ENCODE measurements at places on chromosomes 2 and 18.

GRCh38 chr18:23237524-23238151, 102.4 kb downstream of the CABLES1 start:
- peak; percentile 54 for DNase-seq

DNA sequence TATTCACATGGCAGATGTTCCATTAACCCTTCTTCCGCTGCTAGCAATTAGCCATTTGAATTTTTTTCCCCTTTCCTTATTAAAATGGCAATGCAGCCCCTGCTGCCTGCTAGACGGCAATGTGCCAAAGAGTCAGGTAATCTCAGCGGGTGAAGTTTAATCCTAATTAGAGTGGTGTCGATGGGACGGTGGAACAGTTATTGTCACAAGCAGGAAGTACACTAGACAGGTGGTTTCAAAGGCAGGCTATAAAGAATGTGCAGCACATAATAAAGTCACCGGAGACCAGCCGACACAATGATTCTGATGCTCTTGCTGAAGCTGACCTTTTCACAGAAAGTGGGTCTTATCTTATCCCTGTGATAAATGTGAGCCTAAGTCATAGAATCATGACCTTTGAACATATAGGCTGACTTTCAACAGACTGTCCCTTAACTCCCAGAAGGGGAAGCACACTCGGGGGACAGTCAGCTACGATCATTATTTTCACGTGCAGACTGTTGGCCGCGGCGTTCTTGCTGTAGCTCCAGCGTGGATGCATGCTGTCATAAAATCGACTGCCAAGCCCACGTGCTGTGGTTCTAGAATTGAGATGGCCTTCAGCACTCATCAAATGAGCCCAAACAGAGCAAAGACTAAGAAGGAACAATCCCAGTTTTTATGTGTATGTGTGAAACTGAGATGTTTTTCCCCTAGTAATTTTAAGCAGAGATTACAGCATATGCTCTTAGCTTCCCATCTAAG, 926.2 kb upstream of the SOX11 start:
- DNase-seq: no peak

DNA sequence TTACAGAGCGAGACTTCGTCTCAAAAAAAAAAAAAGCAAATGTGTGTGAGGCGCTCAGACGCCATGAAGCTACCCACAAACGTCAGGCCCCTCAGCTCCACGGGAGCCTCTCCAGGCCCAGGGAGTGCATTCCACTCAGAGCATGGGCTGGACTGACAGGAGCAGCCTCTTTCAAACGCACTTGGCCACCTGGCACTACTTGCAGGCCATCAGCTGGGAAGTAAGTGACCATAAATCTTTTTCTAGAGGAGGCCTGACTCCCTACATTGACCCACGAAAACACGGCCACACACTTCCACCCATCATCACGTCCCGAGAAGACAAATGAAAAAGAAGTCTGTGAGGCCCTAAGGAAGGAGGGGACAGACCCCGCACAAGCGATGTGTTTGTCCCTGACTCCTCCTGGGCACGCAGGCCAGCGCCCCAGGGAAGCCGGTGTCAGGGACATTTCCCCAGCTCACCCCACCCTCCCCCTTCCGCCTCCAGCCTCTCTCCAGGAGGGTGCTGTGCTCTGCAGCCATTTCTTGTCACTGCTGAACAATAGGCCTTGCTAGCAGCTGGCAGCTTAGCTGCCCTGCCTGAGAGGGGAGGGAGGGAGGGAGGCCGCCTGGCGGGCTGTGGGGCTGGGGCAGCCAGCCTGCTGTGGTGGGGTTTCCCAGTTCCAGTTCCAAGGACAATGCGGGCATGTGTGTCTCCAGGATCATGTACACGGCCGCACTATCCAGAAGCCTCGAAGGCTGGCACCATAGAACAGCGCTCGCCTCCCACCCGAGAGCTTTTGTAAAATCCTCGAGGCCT, 26.6 kb downstream of the SERTAD2 start:
- DNase-seq: no peak

DNA sequence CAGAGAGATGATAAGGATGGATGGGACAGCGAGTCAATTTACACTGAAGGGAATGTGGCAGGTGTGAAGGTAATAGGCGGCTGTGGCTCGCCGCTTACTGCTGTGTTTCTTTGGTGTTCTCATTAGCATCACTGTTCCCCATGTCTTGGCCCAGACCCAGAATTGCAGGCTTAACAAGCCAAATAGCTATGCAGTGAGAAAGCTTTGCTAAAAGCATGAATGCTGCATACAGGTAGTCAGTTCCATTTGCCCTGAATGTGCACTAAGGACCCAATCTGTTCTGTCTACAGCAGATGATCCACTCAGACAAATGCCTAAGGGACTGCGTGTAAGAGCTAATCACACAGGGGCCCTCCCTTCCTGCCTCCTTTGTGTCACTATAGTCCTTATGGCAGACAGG, 262.6 kb downstream of the DCDC2C start:
- DNase-seq: no peak

DNA sequence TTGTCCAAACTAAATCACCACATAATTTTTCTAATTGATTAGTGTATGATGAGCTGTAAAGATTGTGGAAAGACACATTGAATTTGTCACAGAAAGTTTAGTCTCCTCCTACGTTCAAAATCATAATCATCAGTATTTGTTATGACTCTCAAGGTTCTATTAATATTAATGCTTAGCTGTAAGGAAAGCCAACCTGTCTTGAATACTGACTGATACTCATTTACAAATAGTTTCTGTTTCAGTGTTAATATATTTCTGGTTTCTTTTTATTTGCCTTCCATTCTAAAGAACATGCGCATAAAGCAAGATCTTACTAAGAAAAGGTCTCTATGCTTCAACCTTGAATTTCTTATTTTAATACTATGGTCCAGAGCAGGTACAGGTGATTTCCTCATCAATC, 55.1 kb downstream of the CPS1 start:
- no peak for DNase-seq
